K562 (cell line): ENCODE measurements at places on chromosomes 1 and 21. TPM values are rescaled to one million over a fixed set of nuclear protein-coding genes. Genes with fewer than 3 reads are reported as not detected.

- no peak for DNase-seq
These were observed 6.4 kb downstream of the SYPL2 start for GRCh38 chr1:109472779-109473178.

GRCh38 chr1:2317230-2318065 is 73.9 kb downstream of the MORN1 start:
- peak; percentile 40 for DNase-seq

DNA sequence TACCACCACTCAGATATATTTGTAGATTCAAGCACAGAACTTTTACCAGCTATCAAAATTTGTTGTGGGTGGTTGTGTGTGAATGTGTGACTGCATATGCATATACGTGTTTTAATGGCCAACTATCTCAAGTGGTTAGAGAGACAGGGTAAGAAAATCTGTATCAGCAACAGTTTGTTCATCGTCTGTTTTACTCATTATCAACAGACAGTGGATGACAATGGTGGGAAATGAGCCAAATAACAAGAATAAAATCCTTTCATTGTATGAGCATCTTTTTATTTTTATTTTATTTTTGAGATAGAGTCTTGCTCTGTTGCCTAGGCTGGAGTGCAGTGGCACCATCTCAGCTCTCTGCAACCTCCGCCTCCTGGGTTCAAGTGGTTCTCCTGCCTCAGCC is 22.7 kb upstream of the DYNLT5 start:
- no peak for DNase-seq

- DNase-seq: no peak
These were observed 522.9 kb downstream of the LRRIQ3 start for GRCh38 chr1:73674945-73675561.

GRCh38 chr1:182603646-182604174 is 479 bp downstream of the RGS16 start:
- no peak for DNase-seq

The FAM72A gene
- total RNA-seq: 28.2 and 30.7 TPM in 2 replicates

The LCE2B gene
- not detected in 2 replicates for total RNA-seq

The MCOLN2 gene
- 0.18 and 0.27 TPM in 2 replicates for total RNA-seq
